ENCODE measurements at places on chromosomes 16 and 17.

DNA sequence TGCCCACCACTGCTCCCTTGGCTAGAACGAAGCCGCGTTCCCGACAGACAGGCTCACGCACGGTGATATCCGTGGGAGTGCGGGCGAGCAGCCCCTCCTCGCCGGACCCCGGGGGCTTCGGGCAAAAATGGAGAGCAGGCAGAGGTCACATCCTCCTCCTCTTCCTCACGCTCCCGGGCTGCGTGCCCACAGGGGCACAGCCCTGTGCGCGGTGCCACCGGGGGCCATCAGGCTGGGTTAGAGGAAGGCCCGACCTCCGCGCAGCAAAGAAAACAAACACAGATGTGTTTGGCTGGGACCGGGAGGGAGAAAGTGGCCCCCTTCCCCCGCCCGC, 519 bp upstream of the NTN1 start:
- H3K4me1 ChIP-seq = peaks cover 10% of the 10 kb centered on the region
- no peaks in the 10 kb centered on the region for H3K27me3 ChIP-seq
- peak overlapping the region; percentile 72 for H3K4me3 ChIP-seq
- no peak for DNase-seq
- peak overlapping the region; percentile 75 for H3K27ac ChIP-seq
- H3K36me3 ChIP-seq = no peaks in the 10 kb centered on the region

GRCh38 chr17:57271821-57272220, 15.5 kb downstream of the MSI2 start:
- H3K27ac ChIP-seq = no peak overlapping the region
- DNase-seq = no peak

DNA sequence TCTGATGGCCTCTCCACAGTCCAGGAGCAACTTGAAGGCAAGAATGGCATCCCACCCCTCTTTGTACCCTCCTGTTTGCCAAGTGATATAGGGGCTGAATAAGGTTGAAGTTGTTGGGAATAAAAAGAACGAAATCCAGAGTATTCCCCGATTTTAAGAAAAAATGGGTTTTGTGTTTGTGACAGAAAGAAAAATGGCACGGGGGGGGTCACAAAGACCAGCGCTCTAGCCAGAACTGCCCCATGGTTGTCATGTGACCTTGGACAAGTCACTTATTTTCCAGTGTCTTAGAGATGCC, 1.7 kb upstream of the HEXIM1 start:
- H3K4me1 ChIP-seq = peaks cover 36% of the 10 kb centered on the region
- H3K4me3 ChIP-seq = peak overlapping the region; percentile 70

GRCh38 chr16:14181371-14182050, 110.4 kb downstream of the MRTFB start:
- no peaks in the 10 kb centered on the region for H3K27me3 ChIP-seq
- H3K4me1 ChIP-seq = no peaks in the 10 kb centered on the region
- H3K4me3 ChIP-seq = no peak overlapping the region
- no peak overlapping the region for H3K27ac ChIP-seq

GRCh38 chr17:50963139-50963538, 97.0 kb upstream of the TOB1 start:
- H3K36me3 ChIP-seq = peaks cover 4% of the 10 kb centered on the region
- no peaks in the 10 kb centered on the region for H3K4me1 ChIP-seq
- H3K27ac ChIP-seq = no peak overlapping the region
- H3K27me3 ChIP-seq = no peaks in the 10 kb centered on the region
- H3K4me3 ChIP-seq = no peak overlapping the region

DNA sequence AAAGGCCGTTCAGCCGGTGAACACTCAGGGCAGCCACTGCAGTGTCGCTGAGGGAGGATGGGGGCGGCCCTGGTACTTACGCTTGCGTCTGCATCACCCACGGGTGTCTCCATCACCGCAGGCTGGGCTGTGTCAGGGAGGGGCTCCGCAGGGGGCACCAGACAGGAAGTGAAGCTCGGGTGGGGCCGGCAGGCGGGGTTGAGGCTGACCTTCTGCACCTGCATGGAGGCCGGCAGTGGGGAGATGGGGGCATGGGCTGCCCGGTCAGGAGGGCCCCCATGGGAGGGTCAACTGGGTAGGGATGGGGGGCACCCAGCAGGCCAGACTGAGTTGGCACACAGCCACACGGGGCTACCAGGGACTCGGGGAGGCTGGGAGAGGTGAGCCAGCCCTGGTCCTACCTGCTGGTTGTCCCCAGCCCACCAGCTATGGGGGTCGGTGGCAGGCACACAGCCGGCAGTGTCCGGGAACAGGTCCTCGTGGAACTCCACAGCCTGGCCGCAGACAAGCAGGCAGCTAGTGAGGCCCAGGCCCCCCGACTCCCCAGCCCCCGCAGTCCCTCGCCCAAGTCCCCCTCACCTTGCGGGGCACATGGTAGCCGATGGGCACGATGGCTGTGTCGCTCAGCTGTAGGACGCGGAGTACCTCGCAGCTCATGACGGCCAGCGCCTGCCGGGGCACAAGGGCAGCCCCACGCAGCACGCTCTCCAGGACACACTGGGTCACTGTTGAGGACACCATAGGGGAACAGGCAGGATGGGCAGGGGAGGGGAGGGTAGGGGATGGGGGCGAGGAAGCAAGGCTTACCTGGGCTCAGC, 7.2 kb upstream of the VASN start:
- H3K4me3 ChIP-seq = no peak overlapping the region
- H3K27me3 ChIP-seq = no peaks in the 10 kb centered on the region
- no peak for DNase-seq
- peaks cover 21% of the 10 kb centered on the region for H3K36me3 ChIP-seq

Data from ascending aorta (tissue), 2 donors.